ENCODE measurements at places on chromosomes 11 and 22.

GRCh38 chr11:62372871-62373270 lies 35.6 kb downstream of the ASRGL1 start:
- DNase-seq = no peak

- peak; percentile 55 for DNase-seq
Observed at GRCh38 chr11:58923300-58923788, 15.9 kb upstream of the GLYATL1 start.

DNA sequence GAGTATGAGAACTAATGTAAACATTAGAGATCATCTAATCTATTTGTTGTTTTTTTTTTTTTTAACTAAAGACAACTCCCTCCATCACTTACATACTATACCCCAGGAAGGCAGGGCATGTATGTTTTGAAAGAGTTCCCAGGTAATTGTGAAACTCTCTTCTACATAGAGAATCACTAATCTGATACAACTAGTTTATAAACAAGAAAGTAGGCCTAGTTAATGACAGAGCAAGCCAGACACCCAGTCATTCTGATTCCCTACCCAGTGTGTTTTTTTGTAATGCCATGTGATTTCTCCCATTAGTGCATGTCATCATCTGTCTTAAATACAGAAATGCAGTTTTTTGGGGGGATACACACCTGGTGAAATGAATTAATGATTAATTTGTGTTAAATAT lies 120.9 kb downstream of the C11orf65 start:
- DNase-seq = no peak

DNA sequence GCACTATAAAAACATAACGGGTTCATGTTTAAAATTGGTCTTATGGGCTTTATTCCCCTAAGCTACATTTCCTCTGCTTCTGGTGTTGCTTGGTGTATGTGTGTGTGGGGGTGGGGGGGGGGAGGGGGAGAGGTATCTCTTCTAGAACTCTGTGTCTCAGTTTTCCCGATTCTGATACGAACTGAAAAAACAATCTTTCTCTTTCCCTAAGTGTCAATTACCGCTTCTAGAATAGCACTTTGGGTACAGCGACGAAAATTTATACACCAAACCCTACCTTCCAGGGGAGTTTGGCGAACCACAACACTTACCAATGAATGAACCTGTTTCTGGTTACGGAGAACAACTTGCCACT lies 636 bp downstream of the NUP160 start:
- DNase-seq = no peak

- no peak for DNase-seq
Observed at GRCh38 chr11:38130976-38131375, 1532.9 kb upstream of the RAG2 start.

- DNase-seq = no peak
Observed at GRCh38 chr11:8277691-8278090, 14.0 kb upstream of the LMO1 start.

DNA sequence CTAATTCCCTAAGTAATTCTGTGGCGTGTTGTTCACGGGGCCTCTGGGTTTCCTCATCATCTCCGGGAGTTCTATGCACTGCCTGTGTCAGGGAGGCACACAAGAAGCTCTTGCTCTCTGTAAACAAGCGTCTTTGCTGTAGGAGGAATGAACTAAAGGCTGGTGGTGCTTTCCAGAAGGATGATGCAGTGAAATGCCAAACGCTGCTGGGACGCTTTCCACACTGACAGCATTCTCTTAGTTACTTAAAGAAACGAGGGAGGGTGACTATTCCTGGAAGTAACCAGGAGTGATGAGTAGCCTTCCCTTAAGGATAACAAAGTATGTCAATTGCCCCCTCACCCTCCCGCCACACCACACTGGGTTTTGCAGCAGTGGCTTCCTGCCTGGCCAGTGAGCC lies 38.5 kb upstream of the NUP50 start:
- no peak for DNase-seq

- DNase-seq = no peak
Observed at GRCh38 chr22:44206696-44207095, 26.0 kb downstream of the PARVG start.

DNA sequence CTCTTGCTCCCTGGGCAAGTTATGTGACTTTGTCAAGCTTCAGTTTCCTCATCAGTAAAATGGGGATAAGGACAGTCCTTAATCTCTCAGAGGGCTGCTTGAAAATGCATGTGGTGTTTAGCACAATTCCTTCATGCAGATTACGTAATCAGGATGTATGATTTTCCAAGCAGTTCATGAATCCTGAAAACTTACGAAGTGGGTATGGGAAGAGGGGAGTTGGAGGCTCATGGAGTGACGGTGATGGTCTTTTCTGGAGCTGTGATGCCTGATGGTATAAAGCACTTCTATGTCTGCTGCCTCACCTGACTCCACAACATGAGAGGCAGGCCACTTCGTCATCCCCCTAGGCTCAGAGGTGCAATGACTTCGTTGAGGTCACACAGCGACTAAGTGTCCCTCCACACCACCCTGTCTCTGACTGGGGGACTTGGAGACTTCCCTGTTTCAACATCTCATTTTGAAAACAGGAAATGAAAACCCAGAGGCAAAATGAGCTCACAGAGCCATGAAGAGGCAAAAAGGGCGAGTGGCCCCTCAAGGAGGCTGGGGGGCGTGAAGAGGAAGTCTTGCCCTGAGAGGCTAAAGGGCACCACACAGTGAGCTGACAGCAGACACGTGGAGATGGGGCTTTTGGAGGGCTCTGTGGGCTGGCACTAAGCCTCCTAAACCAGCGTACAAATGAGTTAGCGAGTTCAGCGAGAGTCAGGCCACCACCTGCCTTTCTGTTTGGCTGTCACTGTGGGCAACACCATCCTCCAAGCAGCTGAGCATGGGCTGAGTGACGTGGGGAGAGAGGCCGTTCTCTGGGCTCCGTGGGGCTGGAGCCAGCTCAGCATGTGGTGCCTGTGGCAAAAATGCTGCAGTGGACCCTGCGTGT lies 10.1 kb downstream of the MCM5 start:
- no peak for DNase-seq

DNA sequence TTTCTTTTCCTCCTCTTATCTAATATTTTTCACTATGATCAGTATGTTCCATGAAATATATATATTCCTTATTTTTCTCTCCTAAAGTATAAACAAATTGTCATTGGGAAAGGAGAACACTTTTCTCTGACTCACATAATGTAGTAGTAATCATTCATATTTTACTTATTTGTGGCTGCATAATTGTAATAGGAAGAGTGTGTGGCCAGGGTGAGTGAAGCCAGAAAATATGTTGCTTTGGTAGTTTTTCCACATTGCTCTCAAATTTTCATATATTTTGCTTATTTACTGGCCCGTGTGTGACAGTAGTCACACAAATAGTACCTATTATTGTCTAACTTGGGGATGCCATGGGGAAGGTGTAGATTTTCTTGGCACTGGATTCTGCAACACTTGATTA lies 172.1 kb downstream of the DYNC2H1 start:
- DNase-seq = no peak

- DNase-seq = no peak
Observed at GRCh38 chr22:50360578-50360977, 17.5 kb downstream of the PPP6R2 start.

DNA sequence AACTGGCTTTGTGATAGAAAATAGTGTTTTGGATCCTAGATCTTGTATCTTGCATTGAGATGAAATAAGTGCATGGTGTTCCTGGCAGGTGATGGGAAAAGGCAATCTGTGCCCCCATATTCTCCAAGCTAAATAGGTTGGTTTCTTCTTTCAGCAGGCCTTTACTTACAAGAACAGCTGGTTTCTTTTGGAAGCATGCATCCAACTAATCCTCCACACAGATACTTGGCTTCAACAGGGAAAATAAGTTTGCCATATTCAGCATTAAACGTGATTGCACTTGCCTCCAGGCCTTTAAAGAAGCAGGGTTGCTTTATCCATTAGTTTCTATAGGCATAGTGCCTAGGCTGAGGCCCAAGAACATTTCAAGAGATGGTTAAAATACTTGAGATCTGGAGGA lies 59.9 kb downstream of the APIP start:
- no peak for DNase-seq

DNA sequence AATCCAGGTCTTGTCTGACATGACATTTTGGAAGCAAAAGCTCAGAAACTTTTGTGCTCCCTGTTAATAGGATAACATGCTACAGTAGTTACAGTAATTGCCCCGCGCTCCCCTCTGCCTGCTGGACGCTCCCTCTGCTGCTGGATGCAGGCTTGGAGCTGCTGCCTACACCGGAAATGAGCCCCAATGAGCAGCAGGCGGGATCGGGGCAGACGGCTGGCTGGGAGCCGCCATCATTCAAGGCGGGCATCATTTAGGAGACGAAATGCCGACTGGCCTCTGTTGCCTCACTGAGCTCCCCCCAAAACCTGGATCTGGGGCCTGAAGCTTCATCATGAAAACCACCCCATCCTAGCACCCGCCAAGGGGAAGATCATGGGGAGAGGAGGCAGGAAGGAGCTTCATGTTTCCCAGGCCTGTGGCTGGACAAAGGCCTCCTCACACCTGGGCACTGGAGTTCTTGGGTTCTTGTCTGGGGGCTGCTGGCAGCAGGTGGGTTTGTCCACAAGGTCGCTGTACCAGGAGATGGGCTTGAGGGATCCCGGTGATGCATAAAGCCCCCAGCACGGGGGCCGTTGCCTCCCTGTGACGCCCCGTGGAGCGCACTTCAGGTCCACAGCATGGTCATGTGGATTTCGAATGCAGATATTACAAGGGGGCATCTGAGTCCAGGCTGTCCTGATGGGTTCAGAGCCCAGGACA lies 664.3 kb downstream of the BRD1 start:
- DNase-seq = no peak

- no peak for DNase-seq
Observed at GRCh38 chr22:31933406-31933805, 10.9 kb upstream of the YWHAH start.

DNA sequence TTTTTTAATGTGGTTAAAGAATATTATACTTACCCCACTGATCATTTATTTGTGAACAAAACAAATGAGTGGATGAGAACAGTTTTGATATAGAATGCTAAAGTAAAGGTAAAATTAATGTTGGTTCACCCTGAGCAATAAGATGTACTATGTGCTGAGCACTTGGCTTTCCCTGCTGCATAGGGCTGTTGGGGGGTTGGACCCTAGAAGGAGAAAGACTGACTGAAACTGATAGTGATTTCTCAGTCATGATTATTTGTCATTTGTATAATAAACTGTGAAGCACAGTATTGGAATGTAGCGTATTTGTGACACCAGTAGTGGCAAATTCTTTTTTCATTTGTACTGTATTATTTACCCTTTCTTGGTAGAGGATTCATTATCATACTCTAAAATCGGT lies 63.3 kb downstream of the PRMT3 start:
- DNase-seq = no peak

GRCh38 chr22:36904260-36904880 lies 9.1 kb upstream of the CSF2RB start:
- DNase-seq = no peak

GRCh38 chr11:20060181-20060580 lies 100.1 kb downstream of the DBX1 start:
- no peak for DNase-seq

All from NCI-H82 (cell line).